Thoracic aorta (tissue), 2 donors: ENCODE measurements at places on chromosomes 4 and X.

- no peak for DNase-seq
- no peak overlapping the region for H3K27ac ChIP-seq
- H3K4me1 ChIP-seq = no peaks in the 10 kb centered on the region
- H3K4me3 ChIP-seq = no peak overlapping the region
- H3K36me3 ChIP-seq = no peaks in the 10 kb centered on the region
These were observed 68.9 kb downstream of the PCDH19 start for GRCh38 chrX:100341142-100341510.

- no peaks in the 10 kb centered on the region for H3K27me3 ChIP-seq
- H3K27ac ChIP-seq = peak overlapping the region; percentile 78
- no peaks in the 10 kb centered on the region for H3K36me3 ChIP-seq
- H3K4me3 ChIP-seq = peak overlapping the region; percentile 73
These were observed 1.6 kb downstream of the SNX25 start for GRCh38 chr4:185211035-185211434.

DNA sequence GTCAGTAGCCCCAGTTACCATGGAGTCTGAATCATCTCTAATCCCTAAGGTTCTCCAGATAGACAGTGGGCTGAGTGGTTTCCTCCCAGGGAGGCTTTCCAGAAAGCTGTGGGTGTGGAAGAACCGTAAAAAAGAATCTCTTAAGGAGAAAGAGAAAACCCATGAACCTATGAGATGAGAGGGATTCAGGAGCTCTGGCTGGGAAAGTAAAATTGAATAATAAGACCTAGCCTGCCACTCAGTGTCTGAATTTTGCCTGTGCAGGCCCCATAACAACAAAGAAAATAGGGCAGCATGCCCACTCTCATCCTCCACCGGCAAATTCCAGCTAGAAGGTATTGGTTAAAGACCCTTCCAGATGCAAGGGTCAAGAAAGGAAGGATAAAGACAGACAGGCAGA is 16.9 kb downstream of the AWAT2 start:
- no peak for DNase-seq
- H3K27me3 ChIP-seq = no peaks in the 10 kb centered on the region

DNA sequence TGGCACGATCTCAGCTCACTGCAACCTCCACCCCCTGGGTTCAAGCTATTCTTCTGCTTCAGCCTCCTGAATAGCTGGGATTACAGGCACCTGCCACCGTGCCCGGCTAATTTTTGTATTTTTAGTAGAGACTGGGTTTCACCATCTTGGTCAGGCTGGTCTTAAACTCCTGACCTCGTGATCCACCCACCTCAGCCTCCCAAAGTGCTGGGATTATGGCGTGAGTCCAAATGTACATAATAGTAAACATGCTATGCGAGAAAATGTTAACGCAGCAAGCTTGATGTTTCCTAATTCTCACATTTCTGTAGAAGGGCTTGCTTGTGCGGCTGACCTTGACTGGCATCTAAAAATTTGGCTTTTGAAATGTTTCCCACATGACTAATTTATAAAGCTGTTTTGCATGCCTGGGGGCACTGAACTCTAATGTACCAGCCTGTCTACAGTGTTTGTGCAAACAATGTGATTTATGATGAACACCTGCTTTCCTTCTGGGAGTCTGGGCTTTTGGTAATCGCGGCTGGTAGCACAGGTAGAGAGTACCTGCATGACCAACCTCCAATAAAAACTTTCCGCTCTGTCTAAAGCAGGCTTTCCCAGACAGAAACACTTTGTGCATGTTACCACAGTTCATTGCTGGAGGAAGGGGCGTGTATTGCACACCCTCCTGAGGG is 216.8 kb downstream of the IL15 start:
- no peak overlapping the region for H3K4me3 ChIP-seq
- H3K4me1 ChIP-seq = no peaks in the 10 kb centered on the region
- H3K27ac ChIP-seq = no peak overlapping the region
- no peak for DNase-seq
- H3K27me3 ChIP-seq = no peaks in the 10 kb centered on the region
- H3K36me3 ChIP-seq = no peaks in the 10 kb centered on the region

DNA sequence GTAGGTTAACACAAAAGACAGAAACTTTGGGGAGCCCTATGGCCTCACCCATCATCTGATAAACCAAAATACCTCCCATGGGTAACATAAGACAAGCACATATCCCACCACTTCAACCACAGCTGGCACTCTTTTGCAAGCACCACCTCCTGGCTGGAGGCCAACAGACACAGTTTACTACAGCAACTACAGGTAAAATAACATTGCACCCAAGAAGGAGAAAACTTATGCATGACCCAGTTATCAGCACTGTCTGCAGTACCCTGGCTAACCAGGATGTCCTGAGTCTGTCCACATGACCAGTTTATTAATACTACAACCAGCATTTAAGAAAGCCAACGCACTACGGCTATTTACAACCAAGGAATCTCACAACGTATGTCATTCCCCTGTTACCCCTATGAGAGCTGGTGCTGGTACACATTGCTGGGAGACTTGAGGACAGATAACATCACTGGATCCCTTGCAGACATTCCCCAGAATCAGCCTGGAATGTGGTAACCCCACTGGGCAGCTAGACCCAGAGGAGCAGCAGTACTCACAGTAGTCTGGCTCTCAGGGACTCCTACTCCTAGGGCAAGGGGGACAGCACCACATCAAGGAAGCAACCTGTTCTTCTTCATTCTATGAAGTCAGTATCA is 32.0 kb downstream of the ELF2 start:
- no peak overlapping the region for H3K4me3 ChIP-seq
- H3K4me1 ChIP-seq = peaks cover 62% of the 10 kb centered on the region
- H3K27ac ChIP-seq = no peak overlapping the region
- no peaks in the 10 kb centered on the region for H3K27me3 ChIP-seq
- no peaks in the 10 kb centered on the region for H3K36me3 ChIP-seq

DNA sequence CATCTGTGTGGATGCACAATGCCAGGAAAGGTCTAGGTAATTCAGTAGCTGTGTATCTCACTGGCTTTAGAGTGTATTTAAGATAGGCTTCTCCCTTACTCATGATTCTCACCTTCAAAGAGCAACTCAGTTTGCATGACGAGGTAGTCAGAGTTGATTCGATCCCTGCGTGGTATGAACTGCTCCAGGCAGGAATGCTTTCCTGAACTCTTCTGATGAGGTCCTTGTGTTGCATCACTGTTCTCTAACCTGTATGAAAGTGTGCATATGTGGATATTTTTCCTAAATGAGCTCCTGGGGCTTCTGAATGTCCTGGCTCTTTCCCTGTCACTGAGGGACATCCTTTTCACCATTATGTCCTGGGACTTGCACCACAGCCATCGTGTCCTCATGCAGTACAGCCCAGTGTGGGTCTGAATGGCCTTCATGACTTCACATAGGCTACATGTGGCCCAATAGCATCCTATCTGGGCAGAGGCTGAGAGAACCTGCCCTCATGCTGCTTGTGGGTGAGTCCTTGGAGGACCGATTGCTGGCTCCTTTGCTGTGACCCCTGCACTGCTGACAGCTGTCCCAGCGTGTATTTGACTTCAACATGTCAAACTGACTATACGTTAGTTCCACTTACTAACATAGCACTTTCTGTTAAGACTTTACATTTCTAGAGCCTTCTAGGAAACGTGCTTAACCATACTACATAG is 65.3 kb upstream of the WDR1 start:
- no peak overlapping the region for H3K4me3 ChIP-seq
- no peak for DNase-seq
- no peaks in the 10 kb centered on the region for H3K36me3 ChIP-seq

DNA sequence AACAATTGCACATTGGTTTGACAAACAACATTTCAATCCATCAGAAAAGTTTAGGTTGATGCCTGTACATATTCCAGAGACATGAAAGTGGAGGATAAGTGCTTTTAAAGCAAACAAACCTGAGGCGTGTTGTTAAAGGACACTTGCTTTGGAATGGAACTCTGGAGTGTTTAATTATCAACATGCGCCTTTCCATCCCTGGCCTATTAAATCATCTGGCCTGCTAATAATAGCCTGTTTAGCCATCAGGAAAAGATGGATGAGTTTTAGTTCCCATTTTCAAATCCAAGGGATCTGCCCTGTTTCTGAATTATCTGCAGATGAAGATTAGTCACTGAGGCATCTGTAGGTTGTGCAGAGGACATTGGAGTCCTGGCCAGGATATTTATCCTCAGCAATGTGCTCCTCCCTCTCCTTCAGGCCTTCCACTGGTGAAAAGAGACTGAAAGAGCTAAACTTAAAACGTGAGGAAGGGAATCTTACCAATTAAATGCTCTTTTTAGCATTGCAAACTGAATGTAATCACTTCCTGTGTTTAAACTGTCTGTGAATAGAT is 388.9 kb downstream of the PPARGC1A start:
- H3K36me3 ChIP-seq = no peaks in the 10 kb centered on the region
- no peaks in the 10 kb centered on the region for H3K27me3 ChIP-seq
- H3K4me3 ChIP-seq = no peak overlapping the region

DNA sequence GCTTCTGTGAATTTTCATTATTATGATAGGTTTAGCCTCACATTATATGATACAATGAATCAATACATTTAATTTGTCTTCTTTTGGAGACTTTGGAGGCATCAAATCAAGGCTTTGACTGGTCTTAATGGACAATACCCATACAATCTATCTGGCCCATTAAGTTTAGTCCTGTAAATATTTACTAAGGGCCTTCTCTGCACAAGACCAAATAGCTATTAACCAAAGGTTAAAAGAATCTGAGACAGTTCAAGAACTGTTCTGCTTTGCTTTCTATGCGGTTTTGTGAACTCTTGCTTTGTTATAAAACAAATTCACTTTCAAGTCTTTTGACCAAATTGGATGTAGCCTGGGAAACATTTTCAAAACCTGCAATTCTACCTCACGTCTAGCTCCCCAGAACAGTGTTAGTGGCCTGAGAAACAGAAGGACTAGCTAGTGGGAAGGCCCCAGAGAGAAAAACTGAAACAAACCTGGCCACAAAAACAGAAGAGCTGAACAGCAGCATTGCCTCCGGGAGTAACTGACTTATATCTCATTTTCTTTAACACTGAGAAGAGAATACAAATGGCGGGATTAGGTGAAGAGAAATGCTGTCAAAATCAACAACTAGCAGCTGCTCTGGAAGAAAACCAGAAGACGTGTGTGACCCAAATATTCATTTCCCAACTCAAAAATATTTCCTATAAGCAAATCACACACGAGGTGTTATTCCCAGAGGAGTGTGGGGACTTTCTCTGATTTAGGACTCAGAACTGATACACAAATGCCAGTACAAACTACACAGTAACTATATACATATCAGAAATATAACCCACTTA is 548 bp downstream of the TLR1 start:
- no peaks in the 10 kb centered on the region for H3K27me3 ChIP-seq
- DNase-seq = no peak
- H3K36me3 ChIP-seq = peaks cover 12% of the 10 kb centered on the region

GRCh38 chr4:126375462-126376054 is 1060.8 kb downstream of the FAT4 start:
- peak overlapping the region; percentile 15 for H3K27ac ChIP-seq
- H3K4me1 ChIP-seq = peaks cover 16% of the 10 kb centered on the region

GRCh38 chr4:7171191-7171900 is 21.0 kb upstream of the SORCS2 start:
- no peak for DNase-seq
- H3K4me1 ChIP-seq = no peaks in the 10 kb centered on the region
- H3K36me3 ChIP-seq = no peaks in the 10 kb centered on the region

DNA sequence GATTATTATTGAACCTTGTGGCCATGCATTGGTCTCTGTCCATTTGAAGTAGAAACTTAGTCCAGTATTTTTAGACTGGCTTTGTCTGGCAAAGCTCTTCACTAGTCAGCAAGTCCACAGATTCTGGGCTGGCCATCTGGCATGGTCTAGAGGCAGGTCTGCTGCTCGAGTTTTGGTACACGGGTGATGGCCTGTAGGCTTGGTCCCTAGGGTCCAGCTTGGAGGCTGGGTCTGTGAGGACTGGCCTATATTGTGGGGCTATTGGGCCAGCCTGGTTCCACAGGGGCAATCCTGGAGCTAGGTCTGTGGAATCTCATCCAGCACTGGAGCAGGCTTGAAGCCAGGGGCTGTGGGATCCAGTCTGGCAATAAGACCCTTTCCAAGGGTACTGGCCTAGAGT is 607.6 kb upstream of the KLHL4 start:
- H3K27ac ChIP-seq = no peak overlapping the region
- no peaks in the 10 kb centered on the region for H3K4me1 ChIP-seq
- DNase-seq = no peak
- no peak overlapping the region for H3K4me3 ChIP-seq
- H3K27me3 ChIP-seq = no peaks in the 10 kb centered on the region

DNA sequence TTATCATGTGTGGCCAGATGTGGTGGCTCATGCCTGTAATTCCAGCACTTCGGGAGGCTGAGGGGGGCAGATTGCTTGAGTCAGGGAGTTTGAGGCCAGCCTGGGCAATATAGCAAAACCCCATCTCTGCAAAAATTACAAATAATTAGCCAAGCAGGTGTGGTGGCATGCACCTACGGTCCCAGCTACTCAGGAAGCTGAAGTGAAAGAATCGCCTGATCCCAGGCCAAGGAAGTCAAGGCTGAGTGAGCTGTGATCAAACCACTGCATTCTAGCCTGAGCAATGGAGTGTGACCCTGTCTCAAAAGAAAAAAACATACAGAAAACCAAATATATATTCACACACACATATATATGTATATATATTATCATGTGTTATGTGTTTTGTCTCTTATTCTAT is 15.0 kb downstream of the APELA start:
- H3K27ac ChIP-seq = no peak overlapping the region
- no peak overlapping the region for H3K4me3 ChIP-seq
- H3K27me3 ChIP-seq = no peaks in the 10 kb centered on the region
- H3K36me3 ChIP-seq = no peaks in the 10 kb centered on the region
- no peak for DNase-seq
- no peaks in the 10 kb centered on the region for H3K4me1 ChIP-seq

DNA sequence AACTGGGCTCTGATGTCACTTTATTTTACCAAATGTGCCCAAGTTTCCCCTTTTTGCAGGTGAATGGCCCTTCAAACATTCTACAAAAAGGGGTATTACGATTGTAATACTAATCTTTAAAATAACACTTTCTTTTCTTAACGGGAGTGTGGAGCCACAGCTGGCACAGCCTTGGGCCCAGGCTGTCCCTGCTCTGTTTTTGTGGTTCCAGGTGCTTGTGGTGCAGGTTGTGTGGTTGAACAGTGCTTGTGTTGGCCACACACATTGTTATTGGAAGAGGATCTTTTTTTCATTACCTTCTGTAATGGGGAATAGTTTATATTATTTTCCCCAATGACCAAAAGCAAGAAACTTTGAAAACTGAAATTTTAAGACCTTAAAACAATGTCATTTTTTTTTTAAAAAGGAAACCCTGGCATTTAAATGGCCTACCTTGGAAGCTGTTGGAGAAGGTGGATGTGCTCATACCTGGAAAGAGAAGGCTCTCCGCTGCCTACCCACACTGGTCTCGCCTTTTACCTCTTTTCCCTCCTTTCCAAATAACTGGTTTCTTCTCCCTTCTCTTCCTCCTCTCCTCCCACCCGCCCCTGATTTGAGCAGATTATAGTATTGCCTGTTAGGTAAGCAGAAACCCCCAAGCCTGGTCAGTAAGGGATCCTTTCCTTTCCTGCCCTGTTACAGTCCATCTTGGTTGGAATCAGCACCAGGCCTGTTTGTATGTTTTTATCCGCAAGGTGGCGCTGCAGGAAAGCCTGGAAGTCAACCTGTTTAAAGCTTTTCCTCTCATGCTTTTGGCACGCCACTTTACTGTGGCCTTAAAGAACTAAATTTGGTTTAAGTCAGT is 28.6 kb downstream of the HADH start:
- H3K36me3 ChIP-seq = peaks cover 38% of the 10 kb centered on the region
- no peaks in the 10 kb centered on the region for H3K27me3 ChIP-seq
- no peak overlapping the region for H3K27ac ChIP-seq
- H3K4me1 ChIP-seq = no peaks in the 10 kb centered on the region
- peak; percentile 24 for DNase-seq
